ENCODE measurements at places on chromosomes 2 and 18.

DNA sequence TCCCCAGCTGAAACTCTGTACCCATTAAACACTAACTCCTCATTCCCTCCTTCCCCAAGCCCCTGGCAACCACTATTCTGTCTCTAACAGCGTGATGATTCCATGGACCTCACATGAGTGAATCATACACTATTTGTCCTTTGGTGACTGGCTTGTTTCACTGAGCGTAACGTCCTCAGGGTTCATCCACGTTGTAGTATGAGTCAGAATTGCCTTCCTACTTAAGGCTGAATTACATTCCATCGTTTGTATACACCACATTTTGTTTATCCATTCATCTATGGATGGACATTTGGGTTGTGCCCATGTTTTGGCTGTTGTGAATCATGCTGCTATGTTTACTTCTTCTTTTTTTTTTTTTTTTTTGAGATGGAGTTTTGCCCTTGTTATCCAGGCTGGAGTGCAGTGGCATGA, 19.6 kb upstream of the CABLES1 start:
- DNase-seq = no peak

- DNase-seq = no peak
These were observed 1.1 kb upstream of the TWIST2 start for GRCh38 chr2:238846628-238847418.

DNA sequence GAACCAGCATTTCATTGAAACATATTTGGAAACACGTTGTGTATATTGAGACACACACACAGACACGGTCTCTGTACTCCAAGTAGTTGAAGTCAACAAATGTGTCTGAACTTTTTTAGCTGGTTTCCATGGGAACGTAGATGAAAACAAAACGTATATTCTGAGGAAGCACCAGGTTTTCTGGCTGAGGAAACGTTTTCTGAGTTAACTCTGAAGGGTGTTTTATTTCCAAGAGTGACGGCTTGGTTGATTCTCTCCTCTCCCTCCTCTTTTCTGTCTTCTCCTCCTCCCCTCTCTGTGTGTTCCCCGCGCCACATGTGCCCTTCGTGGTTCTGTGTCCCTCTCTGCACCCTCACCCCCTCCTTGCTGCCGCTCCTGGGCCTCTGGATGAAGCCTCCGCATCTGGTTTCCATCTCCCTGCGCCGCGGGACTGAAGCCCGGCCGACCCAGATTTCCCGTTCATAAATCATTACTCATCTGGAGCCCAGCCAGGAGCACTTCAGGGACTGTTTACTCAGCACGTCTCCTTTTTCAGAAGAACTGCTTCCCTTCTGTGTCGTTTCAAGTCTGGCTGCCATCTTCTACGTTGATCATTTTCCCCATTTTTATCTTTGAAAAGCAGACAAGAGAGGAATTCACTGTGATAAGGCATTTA, 122.7 kb downstream of the COL6A3 start:
- peak; percentile 3 for DNase-seq

DNA sequence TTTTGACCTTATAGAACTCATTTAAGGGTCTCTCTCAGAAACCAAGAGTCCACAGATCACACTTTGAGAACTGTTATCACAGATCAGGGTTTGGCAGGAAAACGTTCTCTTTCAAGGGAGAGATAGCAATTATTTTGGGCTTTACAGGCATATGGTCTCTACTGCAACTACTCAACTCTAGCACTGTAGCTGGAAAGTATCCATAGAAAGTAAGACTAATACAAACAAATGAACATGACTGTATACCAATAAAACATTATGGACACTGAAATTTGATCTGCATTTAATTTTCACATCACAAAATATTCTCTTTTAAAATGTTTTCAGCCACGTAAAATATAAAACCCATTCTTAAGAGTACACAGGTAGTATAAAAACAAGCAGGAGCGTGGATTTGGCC, 100.5 kb downstream of the TRIP12 start:
- no peak for DNase-seq

DNA sequence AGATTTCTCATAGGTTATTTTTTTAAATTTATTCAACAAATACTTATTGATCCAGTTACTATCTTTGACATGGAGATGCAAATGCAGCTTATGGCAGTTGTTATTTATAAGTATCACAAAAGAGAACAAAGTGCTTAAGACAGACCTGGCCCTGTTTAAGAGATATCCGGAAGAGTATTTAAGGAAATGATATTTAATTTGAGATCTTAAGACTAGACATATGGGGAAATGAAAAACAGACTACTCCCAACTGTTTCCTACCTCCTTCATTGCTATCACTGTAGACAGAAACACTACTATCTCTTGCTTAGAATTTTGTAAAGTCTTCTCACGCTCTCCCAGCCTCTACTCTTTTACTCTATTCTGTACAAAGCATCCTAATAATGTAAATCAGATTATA, 36.0 kb downstream of the RPRD1A start:
- no peak for DNase-seq

DNA sequence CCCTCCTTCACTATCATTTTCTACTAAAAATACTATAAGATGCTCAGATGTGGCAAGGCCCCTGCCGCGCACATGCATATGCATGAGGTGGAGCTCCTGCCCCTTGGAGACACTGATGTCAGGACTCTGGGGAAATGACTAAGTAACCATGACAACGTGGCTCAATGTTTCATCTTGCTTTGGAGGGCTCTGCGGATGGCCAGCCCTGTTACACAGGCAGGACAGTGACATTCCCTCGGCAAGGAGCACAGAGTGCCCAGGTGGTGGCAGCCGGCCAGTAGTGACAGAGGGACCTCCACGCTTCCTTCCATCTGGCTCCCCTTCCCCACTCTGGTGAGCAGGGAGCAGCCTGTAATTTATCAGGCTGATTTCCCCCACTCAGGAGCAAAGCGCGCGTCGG, 364.1 kb downstream of the SS18 start:
- DNase-seq = no peak

DNA sequence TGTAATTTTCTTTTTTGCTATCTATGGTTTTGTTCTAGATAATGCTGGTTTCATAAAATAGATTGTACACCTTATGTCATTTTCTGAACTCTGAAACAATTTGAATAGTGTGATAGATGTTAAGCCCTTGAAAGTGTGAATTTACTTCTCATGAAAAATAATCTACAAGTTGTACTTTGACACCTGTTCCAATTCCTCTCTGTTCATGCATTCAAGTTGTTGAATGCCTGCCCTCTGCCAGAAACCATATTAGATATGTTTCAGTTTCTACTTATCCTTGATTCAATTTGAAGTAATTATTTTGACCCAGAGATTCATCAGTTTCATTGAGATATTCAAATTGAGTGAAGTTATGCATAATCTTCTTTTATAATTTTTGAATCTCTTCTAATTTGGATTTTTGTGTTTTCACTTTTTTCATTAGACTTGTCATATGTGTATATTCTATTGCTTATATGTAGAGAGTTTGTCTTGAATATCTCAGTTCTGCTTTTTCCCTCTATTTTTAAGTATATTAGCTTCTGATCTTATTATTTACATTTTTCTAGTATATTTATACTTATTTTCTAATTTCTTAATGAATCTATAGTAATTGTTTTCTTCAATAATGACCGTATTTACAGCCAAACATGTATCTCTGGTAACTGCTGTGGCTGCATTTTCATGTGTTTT, 143.3 kb upstream of the TACR1 start:
- DNase-seq = no peak

- DNase-seq = no peak
These were observed 128.5 kb upstream of the RAB12 start for GRCh38 chr18:8480506-8481328.

DNA sequence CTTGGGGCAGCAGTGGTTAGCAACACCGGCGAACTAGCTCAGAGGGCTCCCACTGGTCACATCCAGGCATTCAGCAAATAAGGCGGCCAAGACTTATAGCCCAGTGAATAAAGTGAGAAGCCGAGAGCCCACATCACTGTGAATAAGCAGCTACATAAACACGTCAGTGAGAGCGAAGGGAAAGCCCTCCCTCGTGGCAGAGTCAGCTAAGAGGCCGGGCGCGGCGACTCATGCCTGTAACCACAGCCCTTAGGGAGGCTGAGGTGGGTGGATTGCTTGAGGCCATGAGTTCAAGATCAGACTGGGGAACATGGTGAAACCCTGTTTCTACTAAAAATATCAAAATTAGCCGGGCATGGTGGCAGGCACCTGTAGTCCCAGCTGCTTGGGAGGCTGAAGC, 5.2 kb downstream of the D2HGDH start:
- DNase-seq = peak; percentile 51

GRCh38 chr2:2253172-2254016, 77.7 kb downstream of the MYT1L start:
- DNase-seq = no peak

GRCh38 chr2:71789556-71790204, 336.3 kb downstream of the DYSF start:
- DNase-seq = no peak

DNA sequence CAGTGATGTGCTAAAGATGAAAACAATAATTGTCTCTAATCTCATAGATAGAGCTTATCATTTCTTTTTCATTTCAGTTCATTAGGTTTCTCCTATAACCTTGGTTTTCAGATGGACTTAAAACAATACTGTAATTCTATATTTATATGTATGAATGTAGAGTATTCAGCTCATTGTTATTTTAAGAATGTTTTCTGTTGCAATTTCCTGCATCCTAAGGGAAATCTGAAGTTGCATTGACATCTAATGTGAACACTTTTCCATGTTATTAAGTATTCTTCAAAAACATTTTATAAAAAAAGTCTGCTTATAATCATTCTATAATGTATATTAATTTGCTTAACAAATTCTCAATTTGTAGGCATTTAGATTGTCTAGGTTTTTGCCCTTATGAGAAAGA, 288.9 kb downstream of the XIRP2 start:
- DNase-seq = no peak

DNA sequence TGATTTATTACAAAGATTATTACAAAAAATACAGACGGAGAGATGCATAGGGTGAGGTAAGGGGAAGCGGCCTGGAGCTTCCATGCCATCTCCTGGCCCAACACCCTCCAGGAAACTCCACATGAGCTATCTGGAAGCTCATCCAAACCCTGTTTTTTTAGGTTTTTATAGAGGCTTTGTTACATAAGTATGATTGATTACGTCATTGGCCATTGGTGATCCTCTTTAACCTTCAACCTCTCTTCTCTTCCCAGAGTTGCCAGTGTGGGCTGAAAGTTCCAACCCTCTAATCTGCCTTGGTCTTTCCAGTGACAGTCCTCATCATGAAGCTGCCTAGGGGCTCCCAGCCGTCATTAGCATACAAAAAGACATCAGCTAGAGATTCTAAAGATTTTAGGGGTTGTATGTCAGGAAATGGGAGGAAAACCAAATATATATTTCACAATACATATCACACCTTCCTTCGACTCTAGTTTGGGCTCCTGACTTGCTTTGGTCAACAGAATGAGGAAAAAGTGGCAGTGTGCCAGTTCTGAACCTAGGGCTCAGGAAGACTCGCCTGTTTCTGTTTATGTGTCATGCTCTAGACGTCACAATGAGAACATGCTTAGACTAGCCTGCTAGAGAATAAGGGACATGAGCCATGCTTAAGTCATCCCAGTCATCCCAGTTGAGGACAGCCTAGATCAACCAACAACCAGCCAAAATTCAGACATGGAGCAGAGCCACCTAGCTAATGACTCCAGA, 54.1 kb downstream of the ETAA1 start:
- DNase-seq = no peak

Data from stimulated activated CD4-positive, alpha-beta T cell treated with anti-CD3 and anti-CD28 coated beads, Interleukin-12 subunit alpha, Interleukin-12 subunit beta, amount 100 ng/mL, for 4 hours (primary cell).